Mammary epithelial cell (primary cell): ENCODE measurements at places on chromosomes 12 and 14. TPM values are rescaled to one million over a fixed set of nuclear protein-coding genes. Genes with fewer than 3 reads are reported as not detected.

The RTL1 gene
- not detected for polyA plus RNA-seq

The SPX gene
- polyA plus RNA-seq: 0.15 TPM

The C12orf42 gene
- polyA plus RNA-seq: not detected

The NOS1 gene
- not detected for polyA plus RNA-seq

The RNASE3 gene
- polyA plus RNA-seq: not detected

The SOAT2 gene
- 0.29 TPM for polyA plus RNA-seq

The DCTN2 gene
- 151 TPM for polyA plus RNA-seq

The MYF6 gene
- polyA plus RNA-seq: not detected

GRCh38 chr14:94936901-94937685 is 167.2 kb upstream of the GSC start:
- DNase-seq: no peak

DNA sequence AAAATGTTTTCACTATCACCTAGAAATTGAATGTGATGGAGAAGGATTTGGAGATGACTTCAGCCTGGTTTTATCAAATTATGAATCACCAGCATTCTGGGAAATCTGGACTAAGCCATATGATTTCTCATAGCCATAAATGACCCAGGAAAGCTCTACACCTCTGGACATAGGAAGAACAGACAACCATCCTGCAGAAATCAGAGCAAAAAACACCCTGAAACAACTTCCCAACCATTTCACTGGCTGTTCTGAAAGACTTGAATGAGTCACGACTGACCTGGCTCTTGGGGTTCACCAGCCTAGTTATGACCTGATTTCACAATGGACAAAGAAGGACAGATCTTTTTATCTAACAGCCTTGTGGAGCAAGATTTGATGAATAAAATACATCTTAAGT is 123.8 kb downstream of the KCNH5 start:
- DNase-seq: no peak

DNA sequence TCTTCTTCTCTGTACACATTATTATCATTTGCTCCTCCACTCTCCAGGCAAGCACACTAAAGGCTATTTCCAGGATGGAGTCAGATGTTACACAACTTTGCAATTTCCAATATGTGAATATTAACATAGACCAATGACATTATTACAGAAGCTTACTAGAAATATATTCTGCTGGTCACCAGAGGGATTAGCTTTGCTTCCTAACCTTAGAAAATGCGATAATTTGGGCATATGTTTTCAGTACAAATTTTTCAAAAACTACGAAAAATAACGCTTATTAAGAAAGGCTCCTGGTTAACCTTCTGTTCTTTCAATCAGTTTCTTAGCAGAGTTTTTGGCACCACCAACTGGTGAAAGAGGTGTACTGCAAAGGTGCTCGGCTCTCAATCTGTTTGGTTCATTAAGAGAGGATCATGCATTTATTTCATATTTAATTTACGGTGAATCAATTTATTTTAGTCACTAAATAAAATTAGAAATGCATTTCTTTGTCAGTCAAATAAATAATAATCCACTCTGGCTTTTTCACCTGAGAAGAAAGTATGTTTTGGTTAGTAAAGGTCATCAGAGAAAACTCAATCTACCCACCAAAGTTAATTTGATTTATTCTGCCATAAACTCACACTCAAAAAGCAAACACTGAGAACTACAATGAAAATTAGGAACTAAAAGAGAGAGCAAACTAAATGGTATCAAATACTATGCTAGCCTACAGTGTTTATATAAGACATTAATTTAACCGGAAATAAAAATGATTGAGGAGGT is 39.2 kb downstream of the EFCAB11 start:
- peak; percentile 55 for DNase-seq

DNA sequence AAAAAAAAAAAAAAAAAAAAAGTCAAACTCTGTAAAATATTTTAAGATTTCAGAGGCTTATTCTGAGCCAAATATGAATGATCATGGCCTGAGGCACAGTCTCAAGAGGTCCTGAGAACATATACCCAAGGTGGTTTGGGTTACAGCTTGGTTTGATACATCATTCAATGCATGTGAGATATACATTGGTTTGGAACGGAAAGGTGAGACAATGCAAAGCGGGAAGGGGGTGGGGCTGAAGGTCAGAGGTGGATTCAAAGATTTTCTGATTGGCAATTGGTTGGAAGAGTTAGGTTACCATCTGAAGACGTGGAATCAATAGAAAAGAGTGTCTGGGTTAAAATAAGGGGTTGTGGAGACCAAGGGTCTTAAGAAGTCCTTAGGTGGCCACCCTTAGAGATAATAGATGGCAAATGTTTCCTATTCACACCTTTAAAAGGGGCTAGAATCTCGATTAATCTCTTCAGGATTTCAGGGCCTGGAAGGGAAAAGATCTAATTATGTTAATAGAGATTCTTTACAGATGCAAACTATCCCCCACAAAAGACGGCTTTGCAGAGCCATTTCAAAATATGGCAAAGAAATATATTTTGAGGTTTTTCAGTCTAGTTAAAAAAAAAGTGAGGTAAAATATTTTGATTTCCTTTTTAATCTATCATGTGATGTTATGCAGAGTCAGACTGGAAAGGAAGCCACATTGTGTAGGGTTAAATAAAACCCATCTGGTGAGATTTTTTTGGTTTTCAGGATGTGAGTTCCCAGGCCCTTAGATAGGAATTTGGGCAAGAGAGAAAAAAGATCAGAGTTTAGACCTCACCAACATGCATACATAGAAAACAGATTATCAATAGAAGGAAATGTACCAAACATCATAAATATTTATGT is 173.8 kb upstream of the CNOT2 start:
- no peak for DNase-seq

DNA sequence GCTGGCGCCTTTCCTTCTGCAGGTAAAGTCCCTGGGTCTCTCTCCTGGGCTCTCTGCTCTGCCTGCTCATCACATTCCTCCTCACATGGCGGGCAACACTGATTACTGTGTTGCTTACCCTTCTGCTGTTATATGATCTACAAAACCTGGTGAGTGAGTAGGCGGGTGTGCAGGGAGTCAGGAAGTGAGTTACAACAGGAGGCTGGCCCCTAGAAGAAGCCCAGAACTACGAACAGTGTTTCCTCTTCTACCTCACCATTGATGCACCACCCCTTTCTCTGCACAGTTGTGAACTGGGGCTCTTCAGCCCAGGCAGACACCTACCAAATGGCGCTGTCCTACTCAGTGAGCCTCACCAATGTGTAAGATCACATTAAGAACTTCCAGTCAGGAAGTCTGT is 4.9 kb upstream of the KLHL33 start:
- DNase-seq: no peak

GRCh38 chr12:2679816-2680675 is 114.7 kb upstream of the FKBP4 start:
- no peak for DNase-seq

DNA sequence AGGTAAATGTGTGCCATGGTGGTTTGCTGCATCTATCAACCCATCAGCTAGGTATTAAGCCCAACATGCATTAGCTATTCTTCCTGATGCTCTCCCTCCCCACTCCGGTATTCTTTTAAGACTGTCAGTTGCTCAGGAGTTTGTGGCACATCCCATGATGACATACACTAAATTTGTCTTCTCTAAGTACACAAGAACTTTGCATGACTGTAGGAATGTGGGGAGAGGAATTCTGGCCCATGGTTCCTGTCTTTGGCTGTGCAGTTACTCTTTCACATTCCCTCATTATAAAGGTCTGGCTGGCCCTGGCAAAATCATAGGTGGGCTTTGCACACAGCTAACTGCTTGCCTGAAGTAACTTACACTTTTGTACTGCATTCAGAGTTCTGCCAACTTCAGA is 30.3 kb downstream of the HMGA2 start:
- DNase-seq: no peak

DNA sequence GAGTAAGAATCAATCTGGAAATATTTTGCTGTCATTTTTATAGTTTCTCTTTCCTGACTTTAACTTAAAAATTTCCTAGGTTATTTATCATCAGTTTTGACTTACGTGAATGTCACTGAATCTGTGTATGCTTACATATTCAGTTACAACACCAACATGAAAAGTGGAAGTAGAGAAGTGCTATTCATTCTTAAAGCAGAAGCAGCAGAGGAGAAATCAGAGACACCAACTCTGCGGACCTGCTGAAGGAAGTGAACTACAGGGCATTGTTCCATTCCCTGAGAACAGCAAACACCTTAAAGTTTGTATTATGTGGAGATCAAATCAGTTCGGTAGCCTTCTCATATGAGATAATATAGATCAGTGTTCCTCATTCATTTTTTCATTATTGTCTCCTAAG is 34.1 kb downstream of the RAD51B start:
- DNase-seq: no peak

DNA sequence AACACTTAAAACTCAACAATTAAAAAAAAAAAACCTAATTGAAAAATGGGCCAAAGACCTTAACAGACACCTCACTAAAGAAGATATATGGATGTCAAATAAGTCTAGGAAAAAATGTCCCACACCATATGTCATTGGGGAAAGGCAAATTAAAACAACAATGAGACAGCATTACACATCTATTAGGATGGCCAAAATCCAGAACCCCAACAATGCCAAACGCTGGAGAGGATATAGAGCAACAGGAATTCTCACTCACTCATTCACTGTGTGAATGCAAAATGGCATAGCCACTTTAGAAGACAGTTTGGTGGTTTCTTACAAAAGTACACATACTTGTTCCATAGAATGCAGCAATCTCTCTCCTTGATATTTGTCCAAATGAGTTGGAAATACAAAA is 173.7 kb downstream of the SLC25A21 start:
- DNase-seq: no peak

DNA sequence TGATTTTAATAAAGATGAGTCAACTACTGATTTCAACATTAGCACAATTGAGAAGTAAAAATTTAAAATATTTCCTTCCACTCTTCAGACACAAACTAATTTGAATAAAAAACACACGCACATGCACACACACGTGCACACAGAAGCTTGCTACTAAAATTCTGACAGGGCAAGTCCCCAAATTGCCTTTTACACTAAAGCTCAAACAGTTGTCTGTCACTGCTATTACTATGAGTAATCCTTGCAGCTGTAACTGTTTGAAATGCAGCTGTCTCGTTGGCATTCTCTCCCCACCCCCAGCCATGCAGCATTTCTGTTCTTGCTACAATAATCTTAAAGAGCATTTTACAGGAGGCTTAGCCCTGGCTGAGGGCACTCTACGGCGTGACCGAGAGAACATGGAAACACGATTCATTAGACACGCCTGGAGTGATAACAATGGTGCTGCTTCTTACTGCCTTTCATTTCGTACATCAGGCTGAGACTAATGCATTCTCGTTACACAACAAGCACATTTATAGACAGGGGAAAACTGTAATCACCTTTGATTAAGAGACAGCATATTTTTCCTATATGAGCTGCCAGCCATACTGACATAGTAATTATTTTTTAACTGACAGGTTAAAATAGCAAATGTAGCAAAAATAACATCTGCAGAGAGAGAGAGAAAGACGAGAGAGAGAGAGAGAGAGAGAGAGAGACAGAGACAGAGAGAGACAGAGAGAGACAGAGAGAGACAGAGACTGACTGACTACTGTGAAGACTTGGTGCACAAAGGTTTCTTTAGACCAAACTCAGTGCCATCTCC is 153.8 kb downstream of the MED13L start:
- DNase-seq: peak; percentile 56

DNA sequence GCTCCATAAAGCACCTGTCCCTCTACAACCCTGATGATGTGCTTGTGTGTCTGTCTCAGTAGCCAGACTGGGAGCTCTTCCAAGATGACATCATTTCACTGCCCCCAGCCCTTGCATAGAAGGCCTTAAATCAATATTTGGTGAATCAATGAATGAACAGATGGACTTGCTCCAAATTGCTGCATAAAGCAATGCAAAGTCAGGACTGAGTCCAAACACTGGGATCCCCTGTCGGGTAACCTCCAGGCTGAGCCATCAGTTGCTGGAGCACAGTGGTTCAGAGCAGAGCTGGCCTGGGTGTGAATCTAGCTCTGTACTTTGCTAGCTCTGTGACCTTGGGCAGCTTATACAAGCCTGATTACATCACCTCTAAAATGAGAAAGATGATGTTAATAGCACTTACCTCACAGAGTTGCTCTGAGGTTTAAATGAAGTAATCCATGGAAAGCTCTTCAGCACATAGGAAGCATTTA is 120.3 kb upstream of the VASH1 start:
- no peak for DNase-seq

GRCh38 chr12:45730348-45731189 is 1.1 kb downstream of the ARID2 start:
- DNase-seq: peak; percentile 58

- DNase-seq: no peak
Measured at GRCh38 chr14:75631453-75631831, 29.2 kb downstream of the ERG28 start.
